ENCODE measurements at places on chromosomes 12 and 14. TPM values are rescaled to one million over a fixed set of nuclear protein-coding genes. Genes with fewer than 3 reads are reported as not detected.

Gene GPR132
- total RNA-seq = 1.0 TPM

Gene TRIM9
- under 0.01 TPM for total RNA-seq

Gene IQSEC3
- total RNA-seq = 0.17 TPM

Gene TEX52
- not detected for total RNA-seq

Gene LAG3
- total RNA-seq = 0.09 TPM

Gene MGAT4C
- not detected for total RNA-seq

Gene SERPINA3
- 0.32 TPM for total RNA-seq

Gene EML1
- total RNA-seq = 84.0 TPM

Gene ACRBP
- total RNA-seq = 0.34 TPM

Gene BDKRB1
- total RNA-seq = 13.4 TPM

Gene HDAC7
- 21.8 TPM for total RNA-seq

Gene GPHB5
- not detected for total RNA-seq

Gene RHEBL1
- total RNA-seq = not detected

Gene FLRT2
- total RNA-seq = 0.77 TPM

Gene EID3
- total RNA-seq = 9.1 TPM

Gene WIF1
- total RNA-seq = 0.26 TPM

Gene OAS1
- total RNA-seq = 1.9 TPM

Gene CKAP4
- 139 TPM for total RNA-seq

Gene ZNF84
- 20.3 TPM for total RNA-seq

Gene USP5
- 77.2 TPM for total RNA-seq

Gene SSPN
- 15.4 TPM for total RNA-seq

Gene RNASE3
- 0.16 TPM for total RNA-seq

Gene SMCO2
- total RNA-seq = not detected

Gene ZC2HC1C
- total RNA-seq = 1.5 TPM

Gene ACAD10
- 14.2 TPM for total RNA-seq

Gene ZC3H10
- 8.2 TPM for total RNA-seq

Gene INHBC
- not detected for total RNA-seq

Gene SMOC1
- 2.0 TPM for total RNA-seq

Gene VRK1
- 16.9 TPM for total RNA-seq

Gene ANKRD33
- 0.16 TPM for total RNA-seq

Gene NOPCHAP1
- 8.2 TPM for total RNA-seq

Gene GDF3
- not detected for total RNA-seq

Gene BRF1
- total RNA-seq = 36.5 TPM

Gene YAF2
- total RNA-seq = 5.8 TPM

Gene TMEM106C
- 63.4 TPM for total RNA-seq

Gene PRB2
- total RNA-seq = not detected

Gene TMPRSS12
- total RNA-seq = not detected

Gene NAV3
- total RNA-seq = 41.8 TPM

Gene CCDC175
- not detected for total RNA-seq

Gene KLRD1
- total RNA-seq = 0.09 TPM

Gene BEST3
- not detected for total RNA-seq

Gene SDR39U1
- total RNA-seq = 7.5 TPM

Gene KLHL33
- total RNA-seq = 0.60 TPM

Gene LBHD2
- not detected for total RNA-seq

Gene TUNAR
- not detected for total RNA-seq

Gene DDX55
- total RNA-seq = 12.6 TPM

Gene ADCY6
- total RNA-seq = 56.3 TPM

Gene BCL11B
- total RNA-seq = under 0.01 TPM

Gene HNF1A
- not detected for total RNA-seq

Gene KRT85
- total RNA-seq = not detected

Gene GLTP
- 33.3 TPM for total RNA-seq

Gene SLC5A8
- not detected for total RNA-seq

Gene SDSL
- 14.2 TPM for total RNA-seq

Gene LMNTD1
- total RNA-seq = 0.32 TPM

Gene ARID2
- total RNA-seq = 10.0 TPM

Gene ETFBKMT
- 3.9 TPM for total RNA-seq

Gene DNAJC22
- 0.43 TPM for total RNA-seq
